ENCODE measurements at places on chromosomes 1 and 21. TPM values are rescaled to one million over a fixed set of nuclear protein-coding genes. Genes with fewer than 3 reads are reported as not detected.

The PTGS2 gene
- 0.97 TPM for total RNA-seq

The SDHC gene
- total RNA-seq = 149 TPM

The KRTAP10-9 gene
- total RNA-seq = not detected

The IVL gene
- total RNA-seq = not detected

The PLPPR4 gene
- total RNA-seq = not detected

The LMX1A gene
- total RNA-seq = not detected

The HMCN1 gene
- 3.9 TPM for total RNA-seq

The GJB5 gene
- not detected for total RNA-seq

The MCOLN2 gene
- 0.15 TPM for total RNA-seq

The ZNF683 gene
- not detected for total RNA-seq

The DVL1 gene
- 55.0 TPM for total RNA-seq

The CCDC181 gene
- 7.5 TPM for total RNA-seq

The SYNC gene
- 12.6 TPM for total RNA-seq

The HAX1 gene
- 124 TPM for total RNA-seq

The CD34 gene
- 21.9 TPM for total RNA-seq

The LIN28A gene
- 1.3 TPM for total RNA-seq

The MMEL1 gene
- total RNA-seq = 1.1 TPM

The LRP8 gene
- total RNA-seq = 2.0 TPM

The ESRRG gene
- total RNA-seq = 1.7 TPM

All from ovary (tissue), 10 donors.